ENCODE measurements at places on chromosomes 2 and 18.

- no peak for DNase-seq
These were observed 204.8 kb downstream of the SLC39A10 start for GRCh38 chr2:195861821-195862220.

DNA sequence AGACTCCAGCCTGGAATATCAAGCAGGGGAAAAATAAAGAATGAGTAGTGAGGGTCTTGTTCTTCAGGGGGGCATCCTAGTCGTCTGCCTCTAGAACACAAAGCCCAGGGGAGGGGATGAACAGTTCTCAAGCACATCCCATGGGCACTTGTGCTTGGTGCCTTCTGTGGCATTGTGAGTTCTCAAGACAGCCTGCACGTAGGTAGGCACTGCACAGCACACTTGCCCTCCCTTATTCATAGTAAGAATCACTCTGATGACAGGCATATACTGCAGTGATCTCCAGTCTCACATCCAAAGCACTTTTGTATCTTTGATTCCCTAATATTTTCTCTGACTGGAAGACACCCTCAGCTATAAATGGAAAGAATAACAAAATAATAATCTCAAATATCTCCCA, 104.7 kb upstream of the CNGA3 start:
- DNase-seq, result no peak

DNA sequence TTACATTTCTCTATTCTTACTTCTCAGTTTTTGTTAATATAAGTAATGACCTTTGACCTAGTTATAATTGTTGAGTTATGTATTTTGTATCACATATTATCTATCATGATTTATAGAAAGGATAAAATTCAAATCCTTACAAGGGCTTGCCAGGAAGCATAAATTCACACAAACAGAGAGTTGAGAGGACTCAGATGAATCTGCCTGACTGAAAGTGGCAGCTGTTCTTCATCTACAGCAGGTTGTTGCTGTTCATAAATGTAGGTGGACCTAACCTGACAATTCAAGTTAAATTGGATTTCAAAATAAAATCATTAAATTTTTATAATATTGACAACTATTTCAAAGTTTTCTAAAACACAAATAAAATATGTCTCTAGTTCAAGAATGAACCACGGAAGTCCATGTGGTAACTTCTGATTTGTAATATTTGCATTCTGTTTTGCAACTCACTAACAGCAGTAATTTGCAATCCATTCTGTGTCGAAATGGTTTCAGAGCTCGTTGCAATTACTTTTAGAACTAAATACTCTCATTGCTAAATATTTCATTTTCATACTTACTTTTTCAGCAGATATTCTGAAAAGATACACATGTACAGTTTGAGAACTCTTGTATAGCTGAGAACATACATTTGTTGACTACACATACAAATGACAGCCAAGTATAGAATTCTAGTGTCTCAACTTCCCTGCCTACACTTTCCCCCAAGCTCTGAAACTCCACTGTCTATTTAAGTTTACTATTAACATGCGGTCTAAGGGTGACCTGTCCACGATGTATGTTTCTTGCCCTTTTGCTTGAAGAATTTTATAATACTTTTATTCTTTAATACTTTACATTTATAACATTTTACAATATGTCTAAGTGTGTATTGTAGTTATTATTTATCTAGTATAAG, 25.7 kb downstream of the SCN7A start:
- no peak for DNase-seq

- no peak for DNase-seq
These were observed 80.6 kb upstream of the HS6ST1 start for GRCh38 chr2:128399256-128399655.

GRCh38 chr18:32427084-32427900, 43.4 kb downstream of the GAREM1 start:
- DNase-seq, result no peak

- no peak for DNase-seq
These were observed 13.7 kb upstream of the KIF5C start for GRCh38 chr2:148861367-148861766.

DNA sequence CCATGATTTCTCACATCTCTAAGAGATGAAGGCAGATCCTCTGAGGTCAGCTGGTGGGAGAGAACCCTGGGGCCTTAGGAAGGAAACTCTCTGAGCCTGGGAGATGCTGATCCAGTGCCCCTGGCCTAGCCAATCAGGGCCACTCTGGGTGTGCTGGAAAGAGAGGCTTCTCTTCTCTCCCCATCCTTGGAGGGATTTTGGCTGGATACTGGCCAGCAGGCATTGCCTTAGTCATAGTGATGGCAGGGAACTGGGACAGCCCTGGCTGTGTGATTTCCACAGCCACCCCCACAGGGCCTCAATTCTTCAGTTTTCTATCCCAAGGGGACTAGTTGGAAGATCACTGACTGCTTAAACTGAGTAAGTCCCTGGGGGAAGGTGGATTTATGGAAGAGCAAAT, 26.6 kb upstream of the PLB1 start:
- no peak for DNase-seq

- no peak for DNase-seq
These were observed 136.0 kb downstream of the CTIF start for GRCh38 chr18:48674758-48675351.

DNA sequence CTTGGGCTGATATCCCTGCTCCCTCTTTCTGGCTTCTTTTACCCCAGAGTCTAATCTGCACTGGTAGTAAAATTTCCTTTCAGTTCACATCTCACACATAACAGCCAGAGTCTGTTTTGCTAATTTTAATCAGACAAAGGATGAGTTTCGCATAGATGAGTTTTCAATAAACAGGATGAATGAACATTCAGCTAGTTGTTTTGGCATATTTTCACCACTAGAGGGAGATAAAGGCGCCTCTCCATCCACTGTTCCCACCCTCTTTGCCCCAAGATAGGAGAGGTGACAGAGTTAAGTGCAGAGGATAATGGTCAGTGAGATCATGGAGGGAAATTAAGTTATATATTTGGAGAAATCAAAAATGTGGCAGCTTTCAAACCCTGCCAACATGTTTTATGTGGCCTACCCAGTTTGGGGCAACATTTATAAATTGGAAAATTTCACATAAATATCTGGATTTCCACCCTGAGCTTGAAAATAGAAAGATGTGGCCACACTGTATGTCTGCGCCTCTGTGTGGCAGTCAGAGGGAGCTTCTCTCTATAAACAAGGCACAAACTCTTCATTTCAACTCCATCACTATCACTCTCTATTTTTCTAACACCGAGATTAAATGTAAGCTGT, 48.5 kb upstream of the DTNA start:
- no peak for DNase-seq

DNA sequence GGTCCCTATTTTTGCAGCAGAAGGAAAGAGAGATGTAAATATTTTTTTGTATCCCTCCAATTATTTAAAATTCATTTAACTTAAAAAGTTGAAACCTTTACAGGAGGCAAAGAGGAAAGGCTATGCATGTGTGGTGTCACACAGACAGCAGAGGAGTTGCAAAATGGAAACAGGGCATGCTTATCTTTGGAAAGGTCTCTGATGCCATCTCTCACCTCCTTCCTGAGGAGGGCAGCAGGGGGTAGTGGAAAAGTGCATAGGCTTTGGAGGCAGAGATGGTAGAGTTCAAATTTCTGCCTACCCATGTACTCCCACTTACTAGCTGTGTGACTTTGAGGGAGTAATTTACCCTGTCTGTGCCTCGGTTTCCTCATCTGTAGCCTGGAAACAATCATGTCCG, 99.6 kb upstream of the MCFD2 start:
- no peak for DNase-seq

GRCh38 chr2:20538308-20539132, 91.6 kb downstream of the RHOB start:
- DNase-seq, result no peak

DNA sequence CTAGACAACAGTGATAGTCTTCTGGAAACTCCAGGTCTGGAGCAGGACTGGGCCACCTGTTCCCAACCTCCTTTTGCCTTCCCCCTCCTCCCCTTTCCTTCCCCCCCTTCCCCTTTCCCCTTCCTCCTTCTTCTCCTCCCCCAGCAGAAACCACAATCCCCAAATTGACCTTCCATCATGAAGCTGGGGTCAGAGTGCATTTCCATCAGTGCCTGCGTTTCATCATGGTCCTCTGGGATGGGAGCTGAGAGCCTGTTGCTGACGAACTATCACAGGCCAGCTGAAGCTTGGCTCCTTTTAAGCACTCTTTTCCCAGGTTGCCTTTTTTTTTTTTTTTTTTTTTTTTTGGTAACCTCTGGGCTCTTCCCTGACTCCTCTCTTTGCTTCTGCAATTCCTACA, 52.6 kb upstream of the SMAD2 start:
- DNase-seq, result no peak

GRCh38 chr18:55179835-55180234, 220.6 kb upstream of the CCDC68 start:
- DNase-seq, result no peak

DNA sequence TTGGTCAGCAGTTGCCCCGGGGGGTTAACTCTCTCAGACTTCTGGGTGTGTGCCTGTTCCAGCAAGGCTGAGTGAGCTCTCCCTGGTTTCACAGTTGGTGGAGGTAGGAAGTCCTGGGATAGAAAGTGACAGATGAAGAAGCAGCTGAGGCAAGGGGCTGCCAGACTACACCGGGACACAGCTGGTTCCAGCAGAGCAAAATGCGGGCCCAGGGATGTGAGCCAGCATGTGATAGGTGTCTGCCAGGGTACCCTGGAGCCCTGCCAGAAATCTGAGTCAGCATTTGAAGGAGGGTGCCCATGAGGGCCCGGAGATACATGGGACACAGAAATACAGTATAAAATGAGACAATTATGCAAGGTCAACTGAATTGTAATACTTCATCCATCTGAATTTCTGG, 79.3 kb upstream of the LGALSL start:
- DNase-seq, result no peak

GRCh38 chr2:212194396-212194795, 344.2 kb downstream of the ERBB4 start:
- no peak for DNase-seq

GRCh38 chr2:175709248-175709647, 292.8 kb downstream of the LNPK start:
- DNase-seq, result no peak

- DNase-seq, result no peak
These were observed 107.0 kb downstream of the EXOC6B start for GRCh38 chr2:72718876-72719275.

DNA sequence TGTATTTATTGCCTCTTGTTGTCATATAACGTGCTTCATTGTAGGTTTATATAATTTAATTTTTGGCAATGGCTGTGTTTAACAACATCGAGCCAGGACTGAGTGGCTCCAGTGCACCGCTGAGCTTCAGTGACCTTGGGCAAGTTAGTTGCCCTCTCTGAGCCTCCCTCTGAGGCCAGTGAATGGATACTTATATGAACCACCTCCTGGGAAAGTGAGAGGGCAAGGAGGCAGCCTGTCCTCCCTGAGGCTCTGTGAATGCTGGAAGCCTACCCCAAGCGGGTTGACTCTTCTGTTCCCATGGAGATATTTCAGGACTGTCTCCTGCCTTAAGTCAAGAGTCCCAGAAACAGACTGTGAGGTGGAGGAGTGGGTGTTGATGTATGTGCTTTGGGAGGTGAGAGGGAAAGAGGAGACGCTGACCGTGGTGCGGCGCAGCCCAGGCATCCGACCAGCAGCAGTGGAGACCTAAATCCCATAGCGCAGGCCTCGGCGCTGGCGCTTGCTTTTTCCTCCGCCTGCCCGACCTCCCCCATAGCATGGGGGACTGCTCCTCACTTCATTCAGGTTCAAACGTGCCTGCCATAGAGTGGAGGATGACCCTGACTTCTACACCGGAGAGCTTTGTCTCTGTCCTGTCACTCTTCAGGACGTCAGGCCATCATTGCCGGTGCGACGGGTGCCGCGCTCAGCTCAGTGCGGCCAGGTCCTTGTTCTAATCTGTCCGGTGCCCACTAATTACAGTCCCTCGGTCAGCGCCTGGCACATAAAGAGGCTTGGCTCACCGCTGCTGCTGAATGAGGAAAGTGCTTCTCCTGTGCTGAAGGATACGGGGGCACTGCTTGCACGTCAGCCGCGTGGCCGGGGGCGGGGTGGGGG, 167.3 kb upstream of the HS6ST1 start:
- no peak for DNase-seq

DNA sequence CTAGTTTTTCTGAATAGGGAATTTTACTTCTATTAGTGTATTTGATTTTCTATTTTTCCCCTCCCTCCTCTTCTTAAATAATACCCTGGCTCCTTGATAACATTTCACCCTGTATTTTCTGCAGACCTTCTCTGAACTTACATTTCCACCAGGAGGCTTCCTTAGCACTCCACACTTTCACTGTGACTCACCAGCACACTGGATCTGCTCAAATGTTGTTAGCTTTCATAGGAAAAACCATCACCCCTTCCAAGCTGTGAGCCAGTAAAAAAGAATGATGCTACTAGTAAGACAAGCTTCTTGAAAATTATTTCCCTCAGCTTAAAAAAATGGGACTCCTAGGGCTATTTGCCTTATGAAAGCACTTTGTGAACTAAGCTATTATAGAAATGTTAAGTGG, 16.1 kb downstream of the SUPT7L start:
- DNase-seq, result no peak

DNA sequence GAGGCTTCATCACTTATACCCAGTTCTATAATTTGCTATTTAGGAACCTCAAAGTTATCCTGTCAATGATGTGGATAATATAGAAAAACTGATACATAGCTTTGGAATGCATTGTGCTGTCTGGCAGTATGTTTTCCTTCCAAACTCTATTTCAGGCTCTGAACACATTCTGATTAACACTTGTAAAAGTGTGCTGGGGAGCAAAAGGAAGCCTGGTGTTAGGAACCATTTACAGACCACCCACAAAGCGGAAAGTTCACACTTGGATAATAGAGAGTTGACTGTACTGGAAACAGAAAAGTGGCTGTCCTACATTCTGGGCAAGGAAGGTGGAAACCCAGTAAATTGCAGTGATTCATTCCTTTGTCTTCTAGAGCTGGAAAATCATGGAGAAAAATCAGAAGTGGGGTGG, 114.5 kb upstream of the ZFP36L2 start:
- no peak for DNase-seq

- no peak for DNase-seq
These were observed 34.9 kb downstream of the C18orf54 start for GRCh38 chr18:54392543-54393023.

DNA sequence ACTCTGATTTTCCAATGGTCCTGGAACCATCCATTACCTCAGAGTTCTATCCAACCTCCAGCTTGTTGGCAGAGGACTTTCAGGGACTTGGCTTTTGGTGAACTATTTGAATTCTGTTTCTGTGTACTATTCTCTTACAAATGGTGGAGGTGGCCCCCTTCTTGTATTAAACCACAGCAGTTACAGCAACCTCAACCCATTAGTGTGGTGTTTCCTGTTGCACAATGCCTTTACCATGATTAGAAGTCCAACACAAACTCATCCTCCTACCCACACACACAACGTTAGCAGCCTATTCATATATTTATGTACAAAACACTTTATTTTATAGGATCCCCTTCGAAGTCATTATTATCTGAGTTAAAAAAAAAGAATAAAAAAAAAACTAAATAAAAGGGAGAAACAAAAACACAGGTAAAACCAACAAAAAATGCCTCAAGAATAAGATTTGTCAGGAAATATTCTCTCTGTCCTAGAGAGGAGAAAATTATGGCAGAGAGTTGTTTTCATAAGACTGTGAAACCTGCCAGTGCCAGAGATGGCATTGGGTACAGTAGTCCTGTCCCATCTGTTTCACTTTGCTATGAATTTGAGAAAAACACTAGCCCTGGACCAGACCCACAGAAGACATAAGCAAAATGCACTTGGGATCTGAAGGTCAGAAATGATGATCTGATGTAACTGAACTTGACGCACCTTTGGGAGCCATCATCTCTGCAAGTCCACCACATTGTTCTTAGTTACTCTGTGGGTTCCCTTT, 1896.0 kb upstream of the PIK3C3 start:
- no peak for DNase-seq

Data from activated CD8-positive, alpha-beta memory T cell treated with anti-CD3 and anti-CD28 coated beads for 4 hours (primary cell).